ENCODE measurements at places on chromosomes 7 and 10.

GRCh38 chr7:27424231-27424630, 181.6 kb downstream of the EVX1 start:
- no peak for DNase-seq

DNA sequence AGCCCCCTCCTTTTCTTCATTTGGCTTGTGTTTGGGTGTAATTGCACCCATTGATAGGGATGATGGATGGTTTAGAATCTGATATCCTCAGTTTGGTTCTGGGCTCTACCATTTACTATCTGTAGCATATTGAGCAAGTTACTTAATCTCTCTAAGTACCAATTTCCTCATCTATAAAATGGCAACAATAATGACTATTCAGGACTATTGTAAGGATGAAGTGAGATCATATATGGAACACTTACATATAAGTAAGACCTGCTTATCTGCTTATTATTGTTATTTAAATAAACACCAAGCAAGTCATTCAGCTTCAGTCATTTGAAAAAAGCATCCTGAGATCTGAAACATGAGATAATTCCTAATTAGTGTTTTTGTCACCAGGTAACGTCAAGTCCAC, 127.0 kb downstream of the SEC23IP start:
- no peak for DNase-seq

- DNase-seq: no peak
Measured at GRCh38 chr7:7718492-7718891, at the start of gene RPA3. RPA3 (minus strand) TSS chr7:7718607; CDS start chr7:7640418, 78,189 bp downstream.

GRCh38 chr10:116538992-116539391, 6.7 kb upstream of the PNLIP start:
- no peak for DNase-seq

DNA sequence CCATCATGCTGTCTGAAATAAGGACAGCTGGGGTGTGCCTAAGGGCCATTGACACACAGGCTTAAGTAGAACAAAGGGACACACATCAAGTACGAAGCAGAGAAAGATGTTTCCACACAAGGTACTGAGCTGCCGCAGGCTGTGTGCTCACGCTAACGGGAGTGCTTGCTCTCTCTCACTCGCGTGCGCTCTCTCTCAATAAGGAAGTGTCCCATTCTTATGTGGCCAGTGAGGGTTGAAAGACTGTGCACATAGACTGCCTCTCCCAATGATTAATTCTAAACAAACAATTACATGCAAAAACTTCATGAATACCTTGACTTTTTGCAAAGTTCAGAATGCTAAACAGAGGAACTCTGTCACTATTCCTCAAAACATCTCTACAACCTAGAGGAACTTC, 29.9 kb downstream of the DCLRE1C start:
- DNase-seq: no peak
